ENCODE measurements at places on chromosomes 1 and 21.

DNA sequence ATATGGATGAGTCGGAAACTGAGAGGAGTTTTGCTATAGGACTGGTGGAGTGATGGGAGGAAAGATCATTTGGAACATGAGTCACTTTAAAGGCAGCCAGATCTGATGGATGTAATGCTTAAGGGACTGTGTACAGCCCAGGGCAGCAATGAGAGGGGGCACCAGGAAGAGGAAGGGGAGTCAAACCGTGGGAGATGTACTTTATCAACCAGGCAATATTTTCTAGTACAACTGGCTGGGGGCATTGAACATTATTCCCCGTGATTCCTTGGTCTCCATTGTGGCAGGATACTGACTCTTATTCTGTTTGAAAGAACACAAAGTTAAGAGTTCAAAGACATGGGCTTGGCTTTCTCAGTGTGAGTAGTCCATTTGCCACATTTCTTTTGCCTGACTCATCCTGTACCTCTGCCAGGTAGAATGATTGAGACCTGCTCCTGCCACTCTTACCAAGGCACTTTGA lies 268.2 kb upstream of the NR5A2 start:
- no peak for DNase-seq

DNA sequence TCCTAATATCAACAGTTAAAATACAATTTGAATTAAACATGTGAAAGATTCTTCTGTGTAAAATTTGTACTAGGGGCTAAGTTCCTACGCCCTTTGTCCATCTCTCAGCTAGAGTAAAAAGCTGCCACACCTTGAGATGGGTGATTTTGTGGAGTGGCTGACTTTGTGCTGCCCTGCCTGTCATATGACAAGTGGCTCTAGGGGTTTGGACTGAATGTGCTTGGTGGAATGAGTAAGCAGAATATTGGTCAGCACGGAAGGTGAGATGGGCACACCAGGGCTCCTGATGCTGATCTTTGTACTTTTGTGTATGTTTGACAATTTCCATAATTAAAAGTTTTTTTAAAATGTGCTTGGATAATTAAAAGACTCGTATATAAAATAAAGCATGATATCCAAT lies 133.6 kb upstream of the SLC45A1 start:
- no peak for DNase-seq

GRCh38 chr21:42258885-42259407 lies 40.0 kb downstream of the ABCG1 start:
- no peak for DNase-seq

DNA sequence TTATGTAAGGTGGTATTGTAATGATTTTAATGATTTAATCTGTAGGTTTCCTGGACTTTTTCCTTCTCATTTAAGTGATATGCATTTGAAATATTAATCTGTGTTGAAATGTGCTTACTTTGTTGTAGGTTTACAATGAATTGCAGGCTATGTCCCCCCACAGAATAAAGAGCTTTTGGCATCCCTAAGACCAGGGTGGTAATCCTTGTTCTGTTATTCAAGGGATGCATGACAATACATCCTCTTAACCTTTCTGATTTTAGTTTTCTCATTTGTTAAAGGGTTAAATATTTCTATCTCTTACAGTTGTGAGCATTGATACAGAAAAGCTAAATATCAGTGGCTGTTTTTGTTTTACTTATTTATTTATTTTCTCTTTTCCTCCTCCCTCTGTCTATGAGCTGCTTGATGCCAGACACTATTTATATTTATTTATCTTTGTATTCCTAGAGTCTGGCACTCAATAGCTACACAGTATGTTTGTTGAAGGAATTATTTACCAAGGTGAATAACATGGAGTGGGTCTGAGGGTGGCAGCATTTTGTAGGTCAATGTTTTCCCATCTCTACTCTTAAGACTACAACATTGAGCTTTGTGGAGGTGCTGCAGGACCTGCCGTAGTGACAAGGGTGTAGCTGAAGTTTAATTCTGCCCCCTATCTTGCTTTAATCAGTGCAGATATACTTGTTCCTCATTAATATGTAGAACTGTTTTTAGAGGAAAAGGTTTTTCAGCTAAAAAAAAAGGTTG lies 19.9 kb upstream of the ADGRL2 start:
- no peak for DNase-seq

- no peak for DNase-seq
These were observed 13.5 kb downstream of the ZYG11A start for GRCh38 chr1:52856026-52856425.

GRCh38 chr1:92442351-92442750 lies 44.4 kb downstream of the GFI1 start:
- no peak for DNase-seq

GRCh38 chr21:31798842-31799704 lies 67.2 kb upstream of the SCAF4 start:
- no peak for DNase-seq

GRCh38 chr1:84611796-84612195 lies 37.6 kb upstream of the CTBS start:
- no peak for DNase-seq

DNA sequence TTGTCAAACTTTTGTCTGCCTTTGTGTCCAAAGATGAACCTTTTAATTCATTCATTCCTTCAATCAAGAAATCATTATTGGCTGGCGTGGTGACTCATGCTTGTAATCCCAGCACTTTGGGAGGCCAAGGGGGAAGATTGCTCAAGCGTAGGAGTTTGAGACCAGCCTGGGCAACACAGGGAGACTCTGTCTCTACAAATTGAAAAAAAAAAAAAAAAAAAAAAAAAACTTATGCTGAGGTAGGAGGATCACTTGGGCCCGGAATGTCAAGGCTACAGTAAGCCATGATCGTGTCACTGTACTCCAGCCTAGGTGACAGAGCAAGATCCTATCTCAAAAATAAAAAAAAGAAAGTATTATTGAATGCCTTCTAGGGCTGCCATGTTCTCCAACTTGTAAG lies 51.3 kb upstream of the CXADR start:
- no peak for DNase-seq

DNA sequence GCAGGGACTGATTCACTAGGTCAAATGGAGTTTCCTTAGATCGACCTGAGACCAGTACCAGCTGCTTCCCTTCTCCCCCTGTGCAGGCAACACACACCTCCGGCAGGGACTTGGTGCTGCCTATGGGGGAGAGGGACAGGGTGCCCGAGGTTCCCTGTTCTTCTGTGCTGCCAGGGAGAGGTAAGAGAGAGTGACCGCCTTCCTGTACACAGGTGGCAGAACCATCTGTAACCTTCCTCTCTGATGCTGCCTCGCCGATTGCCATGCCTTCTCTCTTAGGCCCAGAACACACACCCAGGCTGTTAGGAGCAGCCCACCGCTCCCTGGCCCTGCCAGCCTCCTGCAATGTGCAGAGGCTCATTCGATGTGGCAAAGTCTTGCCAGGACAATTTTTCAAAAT lies 9.3 kb downstream of the MYOC start:
- DNase-seq: no peak

DNA sequence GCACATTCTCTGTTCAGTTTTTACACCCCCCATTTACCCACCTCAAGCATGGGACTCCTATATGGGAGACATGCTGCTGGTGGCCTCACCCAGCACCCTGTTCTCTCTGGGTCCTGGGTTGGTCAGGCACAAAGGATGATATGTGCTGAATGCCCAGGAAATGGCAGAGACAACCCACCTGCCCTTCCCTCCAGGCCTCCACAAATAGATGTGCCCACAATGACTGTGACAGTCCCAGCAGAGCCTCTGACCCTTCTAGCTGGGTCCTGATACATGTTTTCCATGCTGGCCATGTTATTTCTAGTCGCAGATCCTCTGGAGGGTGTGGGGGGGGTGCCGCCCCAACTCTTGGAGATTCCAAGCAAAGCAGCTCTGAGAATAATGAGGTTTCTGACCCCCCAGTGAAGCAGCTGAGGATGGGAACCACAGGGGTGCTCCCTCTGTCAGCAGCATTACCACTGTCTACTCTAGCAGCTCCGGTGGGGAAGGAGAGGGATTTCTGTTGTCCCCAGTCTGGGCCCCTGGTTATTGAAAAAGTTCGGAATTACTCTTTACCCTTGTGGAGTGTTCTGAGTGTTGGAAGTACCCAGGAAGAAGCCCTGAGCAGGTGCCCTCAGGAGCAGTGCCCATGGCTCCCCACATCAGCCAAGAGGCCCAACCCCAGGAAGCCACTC lies 1.2 kb upstream of the CCDC28B start:
- no peak for DNase-seq

- DNase-seq: no peak
These were observed 31.3 kb downstream of the ACOT11 start for GRCh38 chr1:54579337-54579781.

GRCh38 chr21:19523746-19524145 lies 1120.2 kb upstream of the TMPRSS15 start:
- DNase-seq: no peak

- no peak for DNase-seq
These were observed 32.8 kb downstream of the ELK4 start for GRCh38 chr1:205598841-205599668.

DNA sequence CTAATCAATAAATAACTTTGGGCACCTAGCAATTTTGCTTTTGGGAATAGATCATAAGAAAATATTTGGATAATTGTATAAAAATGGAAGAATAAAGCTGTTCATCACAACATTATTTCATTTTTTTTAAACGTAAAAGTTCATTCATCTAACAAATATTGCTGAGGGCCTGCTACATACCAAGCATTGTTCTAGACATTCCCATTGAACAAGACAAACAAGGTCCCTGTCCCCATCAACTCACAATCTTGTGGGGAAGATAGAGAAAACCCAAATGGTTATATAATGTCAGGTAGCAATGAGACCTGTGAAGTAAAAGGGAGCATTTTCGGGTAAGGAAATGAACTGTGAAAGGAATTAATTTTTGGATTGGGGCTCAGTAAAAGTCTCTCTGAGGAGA lies 54.0 kb upstream of the BEND5 start:
- DNase-seq: no peak

DNA sequence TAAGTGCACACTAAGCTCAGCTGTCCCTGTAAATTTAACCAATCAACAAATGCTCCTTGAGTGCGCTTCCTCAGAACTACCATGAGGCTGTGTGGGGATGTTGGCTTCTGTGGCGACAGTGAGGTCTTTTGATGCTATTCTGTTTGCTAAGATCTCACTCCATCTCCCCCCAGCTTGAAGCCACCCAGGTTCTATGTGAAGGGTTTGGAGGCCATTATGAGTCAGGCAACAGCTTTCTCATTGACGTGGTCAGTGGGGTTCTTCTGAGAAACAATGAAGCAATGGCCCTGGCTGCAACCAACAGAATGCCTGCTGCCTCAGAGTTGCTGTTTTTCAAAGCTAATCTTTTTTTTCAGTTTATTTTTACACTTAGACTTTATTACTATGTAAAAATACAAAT lies 205.5 kb downstream of the PTBP2 start:
- DNase-seq: no peak

DNA sequence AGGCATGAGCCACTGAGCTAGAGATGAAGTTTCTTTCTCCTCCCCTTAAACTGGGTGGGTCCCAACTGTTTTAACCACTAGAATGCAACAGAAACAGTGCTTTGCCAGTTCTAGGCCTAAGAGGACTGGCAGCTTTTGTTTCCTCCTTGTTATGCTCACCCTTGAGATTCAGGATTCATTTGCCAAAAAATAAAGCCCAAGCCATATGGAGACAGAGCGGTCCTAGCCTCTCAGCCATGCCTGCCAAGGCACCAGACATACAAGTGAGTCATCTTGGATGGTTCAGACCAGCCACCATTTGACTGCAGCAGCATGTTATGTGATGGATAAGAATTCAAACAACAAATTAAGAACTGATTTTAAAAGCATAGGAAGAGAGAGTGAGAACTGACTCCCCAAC lies 38.1 kb upstream of the STUM start:
- no peak for DNase-seq

- no peak for DNase-seq
These were observed 10.0 kb downstream of the ARMH1 start for GRCh38 chr1:44684525-44684924.

DNA sequence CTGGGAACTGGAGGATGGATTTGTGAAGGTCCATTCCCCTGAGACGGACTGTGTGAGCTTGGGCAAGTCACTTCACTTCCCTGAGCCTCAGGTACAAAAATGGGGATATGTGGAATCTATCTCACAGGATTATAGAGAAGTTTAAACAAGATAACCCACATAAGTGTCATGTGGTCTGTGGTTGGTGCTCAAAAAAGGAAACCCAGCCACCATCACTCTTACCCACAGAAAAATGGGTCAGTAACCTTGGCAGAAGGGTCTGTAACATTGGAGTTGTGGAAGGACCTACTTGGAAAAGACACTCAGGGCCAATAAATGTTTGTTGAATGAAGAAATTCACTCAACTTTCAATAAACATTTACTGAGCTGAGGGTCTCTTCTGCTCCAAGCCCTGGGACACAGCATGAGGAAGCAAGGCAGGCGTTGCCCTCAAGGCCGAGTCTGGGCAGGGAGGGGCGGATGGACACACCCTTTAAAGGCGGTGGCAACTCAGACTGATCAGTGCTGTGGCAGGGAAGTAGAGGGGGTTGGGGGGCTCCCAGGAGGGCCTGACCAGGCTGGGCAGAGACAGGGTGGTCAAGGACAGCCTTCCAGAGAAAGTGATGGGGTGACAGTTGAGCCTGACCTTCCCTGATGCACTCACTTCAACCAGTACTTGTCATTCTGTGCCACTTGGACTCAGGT lies 66.7 kb upstream of the ACOT11 start:
- no peak for DNase-seq

GRCh38 chr1:20470194-20470593 lies 15.8 kb downstream of the CAMK2N1 start:
- DNase-seq: no peak

DNA sequence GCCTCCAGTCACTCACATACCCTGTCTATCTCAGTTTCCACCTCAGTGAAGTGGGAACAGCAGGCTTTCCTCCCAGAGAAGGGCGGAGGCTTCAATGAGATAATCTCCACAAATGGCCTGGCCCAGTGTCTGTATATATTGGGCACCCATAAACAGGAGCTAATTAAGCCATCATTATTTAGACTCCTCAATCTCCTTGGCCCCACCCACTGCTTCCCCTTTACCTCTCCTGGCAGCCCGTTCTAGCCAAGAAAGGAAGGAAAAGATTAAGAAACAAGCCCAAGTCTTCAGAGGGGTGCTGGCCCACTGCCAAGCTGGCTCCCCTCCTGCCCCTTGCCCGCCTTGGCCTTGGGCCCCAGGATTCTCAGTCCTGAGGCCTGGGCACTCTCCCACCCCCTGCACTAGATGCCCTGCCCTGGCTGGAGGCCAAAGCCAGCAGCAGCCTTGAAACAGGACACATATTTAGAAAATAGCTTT lies 15.9 kb upstream of the EPB41 start:
- no peak for DNase-seq

GRCh38 chr1:61143821-61144424 lies 61.6 kb downstream of the NFIA start:
- DNase-seq: no peak

DNA sequence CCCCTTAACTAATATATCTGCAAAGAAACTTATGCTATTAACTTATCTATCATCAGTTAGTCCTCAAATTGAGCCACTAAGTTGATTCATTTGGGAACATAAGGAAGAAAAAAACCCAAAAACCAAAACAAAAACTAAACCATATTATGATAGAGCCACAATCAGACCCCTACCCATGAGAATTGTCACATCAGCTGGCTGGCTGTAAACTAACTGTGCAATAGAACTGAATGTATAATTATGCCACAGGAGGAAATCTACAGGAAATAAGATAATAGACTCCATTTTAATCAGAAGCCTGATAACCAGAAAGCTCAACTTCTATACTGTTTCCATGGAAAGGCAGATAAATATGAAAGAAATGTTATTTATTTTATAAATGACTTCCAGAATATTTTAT lies 110.0 kb downstream of the RGL1 start:
- no peak for DNase-seq

Data from esophagus squamous epithelium (tissue), 5 donors.